Activated CD4-positive, alpha-beta memory T cell treated with anti-CD3 and anti-CD28 coated beads for 36 hours (primary cell): ENCODE measurements at places on chromosomes 4 and X. TPM values are rescaled to one million over a fixed set of nuclear protein-coding genes. Genes with fewer than 3 reads are reported as not detected.

The TRO gene
- 3.9 TPM for total RNA-seq

The OR13H1 gene
- not detected for total RNA-seq

The HMX1 gene
- total RNA-seq = not detected

The CSAG1 gene
- not detected for total RNA-seq

The PPP1R2C gene
- not detected for total RNA-seq

The HNRNPD gene
- total RNA-seq = 400 TPM

The MAGEB1 gene
- not detected for total RNA-seq

The RADX gene
- 12.7 TPM for total RNA-seq

The ZBED1 gene
- 22.5 TPM for total RNA-seq

The SMIM43 gene
- total RNA-seq = not detected

The ADH6 gene
- total RNA-seq = not detected

The FRMD7 gene
- not detected for total RNA-seq

The NWD2 gene
- total RNA-seq = not detected
